Stimulated activated CD4-positive, alpha-beta T cell treated with anti-CD3 and anti-CD28 coated beads, Interleukin-1b, Interleukin-23, amount 100 ng/mL, for 4 hours (primary cell): ENCODE measurements at places on chromosomes 2 and 18.

- no peak for DNase-seq
Measured at GRCh38 chr18:78611201-78611800, 368.3 kb upstream of the SALL3 start.

- DNase-seq: no peak
Measured at GRCh38 chr2:165032559-165032958, 77.2 kb upstream of the SLC38A11 start.

DNA sequence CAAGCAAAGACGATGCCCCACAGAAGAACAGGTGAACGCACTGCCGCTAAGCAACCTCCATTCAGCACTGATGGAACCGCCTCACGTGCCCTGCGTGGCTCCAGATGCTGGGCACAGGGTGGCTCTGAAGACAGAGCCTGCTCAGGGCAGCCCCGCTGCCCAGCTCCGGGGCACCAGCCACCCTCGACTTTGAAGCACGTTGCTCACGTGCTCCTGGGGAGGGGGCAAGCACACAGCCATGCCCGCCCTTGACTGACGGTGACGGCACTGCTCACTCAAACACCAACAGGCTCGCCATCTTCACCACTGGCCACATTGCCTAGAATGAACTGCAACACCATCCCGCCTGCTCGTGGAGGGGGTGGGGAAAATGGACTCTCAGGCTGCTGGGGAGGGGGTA, 251.3 kb downstream of the HDAC4 start:
- no peak for DNase-seq

DNA sequence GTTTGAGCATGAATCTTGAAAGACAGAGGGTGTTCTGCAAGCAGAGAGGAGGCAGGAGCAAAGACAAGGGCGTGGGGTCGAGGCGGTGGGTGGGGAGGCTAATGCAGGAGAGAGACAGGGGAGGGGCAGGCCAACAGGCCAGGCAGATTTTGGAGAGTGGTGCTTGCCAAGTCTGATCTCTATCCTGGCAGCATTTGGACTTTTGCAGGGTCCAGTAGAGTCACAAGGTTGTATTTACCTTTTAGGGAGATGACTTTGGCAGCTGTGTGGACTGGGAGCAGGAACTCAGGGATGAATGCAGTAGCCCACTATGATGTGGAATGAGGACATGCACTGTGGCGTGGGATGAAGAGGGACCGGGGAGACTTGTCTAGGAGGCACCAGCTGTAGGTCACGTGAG, 15.7 kb upstream of the CEP192 start:
- no peak for DNase-seq

GRCh38 chr2:15788830-15789229, 151.5 kb upstream of the MYCN start:
- no peak for DNase-seq
